Hematopoietic multipotent progenitor cell treated with erythropoietin and hydrocortisone succinate and interleukin-3 and kit ligand, for 8 days (in vitro differentiated cells): ENCODE measurements at places on chromosomes 1 and 21.

DNA sequence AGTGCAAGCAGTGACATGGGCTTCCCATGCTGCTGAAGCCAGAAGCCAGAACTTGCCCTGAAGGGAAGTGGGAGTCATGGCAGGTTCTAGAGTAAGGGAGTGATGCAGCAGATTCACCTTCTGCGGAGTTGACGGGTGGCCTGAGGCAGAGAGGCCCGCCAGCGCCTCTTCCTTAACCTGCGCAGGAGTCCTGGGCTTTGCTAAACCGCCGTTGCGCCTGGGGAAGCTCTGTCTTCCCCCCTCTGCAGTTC, 67.3 kb downstream of the OBSCN start:
- no peak for DNase-seq

- no peak for DNase-seq
Measured at GRCh38 chr1:47623557-47623940, 185.7 kb downstream of the FOXD2 start.

DNA sequence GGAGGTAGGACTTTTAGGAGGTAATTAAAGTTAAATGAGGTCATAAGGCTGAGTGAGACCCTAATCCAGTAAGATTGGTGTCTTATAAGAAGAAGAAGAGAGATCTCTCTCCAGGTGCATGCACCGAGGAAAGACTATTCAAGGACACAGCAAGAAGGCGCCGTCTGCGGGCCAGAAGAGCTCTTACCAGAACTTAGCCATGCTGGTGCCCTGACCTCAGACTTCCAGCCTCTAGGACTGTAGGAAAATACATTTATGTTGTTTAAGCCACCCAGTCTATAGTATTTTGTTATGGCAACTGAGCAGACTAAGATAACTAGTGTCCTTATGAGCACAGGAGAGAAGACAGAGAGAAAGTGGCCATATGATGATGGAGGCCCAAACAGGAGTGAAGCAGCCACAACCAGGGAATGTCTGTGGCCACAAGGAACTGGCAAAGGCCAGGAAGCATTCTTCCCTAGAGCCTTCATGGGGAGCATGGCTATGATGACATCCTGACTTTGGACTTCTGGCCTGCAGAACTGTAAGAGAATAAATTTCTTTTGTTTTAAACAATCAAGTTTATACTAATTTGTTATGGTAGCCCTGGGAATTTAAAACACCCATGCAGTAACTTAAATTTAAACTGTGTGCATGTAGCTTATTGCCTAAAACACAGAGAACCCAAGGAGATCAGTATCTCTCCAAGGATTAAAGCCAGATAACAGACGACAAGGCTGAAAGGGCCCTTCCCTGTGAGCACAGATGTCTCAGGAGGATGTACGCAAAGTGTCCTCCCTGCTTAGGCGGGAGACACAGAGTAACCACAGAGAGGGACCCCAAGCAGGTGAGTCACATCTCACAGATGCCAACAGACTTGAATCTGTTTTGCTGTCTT, 9.9 kb upstream of the CD58 start:
- DNase-seq, result no peak

DNA sequence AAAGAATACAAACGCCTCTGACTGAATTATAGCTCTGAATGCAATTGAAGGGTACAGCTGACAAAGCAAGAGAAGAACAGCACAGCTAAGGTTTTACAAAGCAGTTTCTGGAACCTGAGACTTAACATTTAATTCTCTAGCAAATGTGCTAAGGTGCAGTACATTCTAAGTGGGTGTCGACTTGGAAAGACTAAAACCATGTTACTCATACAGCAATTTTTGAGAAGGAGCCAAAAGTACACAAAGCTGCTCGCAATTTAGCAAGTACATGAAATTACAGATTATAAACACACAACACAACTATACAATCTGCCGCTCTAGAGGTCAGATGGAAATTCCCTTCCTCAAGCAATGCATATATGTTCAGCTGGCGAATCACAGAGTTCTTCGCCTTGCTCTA, 121.9 kb downstream of the TIAM1 start:
- no peak for DNase-seq

- DNase-seq, result no peak
Measured at GRCh38 chr1:22133247-22133930, 9.5 kb downstream of the WNT4 start.

DNA sequence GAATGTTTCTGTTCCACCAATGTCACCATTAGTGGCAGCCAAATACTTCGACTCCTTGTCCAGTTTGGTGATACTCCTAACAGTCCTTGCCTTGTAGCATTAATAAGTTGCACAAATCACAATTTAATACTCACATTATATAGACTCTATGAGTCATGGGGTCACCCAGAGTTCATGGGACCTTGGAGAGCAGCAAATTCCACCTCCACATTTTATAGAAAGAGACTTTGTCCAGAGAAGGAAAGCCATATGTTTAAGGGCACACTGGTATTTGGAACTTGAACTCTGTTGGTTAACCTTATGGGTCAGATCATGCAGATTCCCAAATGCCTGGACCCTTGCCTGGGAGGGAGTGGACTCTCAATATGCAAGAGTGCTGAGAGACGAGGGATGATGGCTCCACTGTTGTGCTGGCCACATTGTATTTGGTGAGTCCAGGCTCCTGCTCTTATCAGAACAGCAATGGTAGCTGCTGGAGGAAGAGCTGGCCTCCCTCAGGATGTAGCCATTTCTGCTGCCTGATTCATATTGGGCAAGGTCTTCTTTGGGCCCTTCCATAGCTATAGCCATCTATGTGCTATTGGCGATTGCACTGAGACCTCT, 30.6 kb downstream of the DNAJC6 start:
- no peak for DNase-seq

DNA sequence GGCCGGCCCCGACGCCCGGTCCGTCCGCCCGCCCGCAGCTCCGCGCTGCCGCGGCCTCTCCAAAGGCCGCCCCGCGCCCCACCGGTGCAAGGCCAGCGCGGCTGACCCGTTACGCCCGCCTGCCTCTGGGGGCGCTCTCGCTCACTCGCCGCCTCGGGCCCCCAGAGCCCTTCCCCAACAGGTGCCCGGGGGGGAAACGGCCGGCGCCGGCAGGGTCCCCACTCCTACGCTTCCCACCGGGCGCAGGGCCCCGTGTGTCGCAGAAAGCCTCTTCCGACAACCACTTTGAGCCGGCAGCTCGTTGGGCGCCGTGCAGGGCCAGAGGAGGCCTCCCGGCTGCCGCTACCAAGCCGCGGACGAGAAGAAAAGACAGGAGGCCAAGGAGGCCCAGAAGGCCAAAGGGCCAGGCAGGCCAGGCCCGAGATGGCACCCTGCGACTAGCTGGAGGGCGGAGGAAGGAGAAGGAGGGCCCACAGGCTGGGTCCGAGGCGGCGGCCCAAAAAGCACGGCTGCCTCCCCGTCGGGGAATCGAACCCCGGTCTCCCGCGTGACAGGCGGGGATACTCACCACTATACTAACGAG, 64.9 kb upstream of the FCGR2A start:
- peak; percentile 75 for DNase-seq

- no peak for DNase-seq
Measured at GRCh38 chr1:9294910-9295636, 2.4 kb downstream of the SPSB1 start.

DNA sequence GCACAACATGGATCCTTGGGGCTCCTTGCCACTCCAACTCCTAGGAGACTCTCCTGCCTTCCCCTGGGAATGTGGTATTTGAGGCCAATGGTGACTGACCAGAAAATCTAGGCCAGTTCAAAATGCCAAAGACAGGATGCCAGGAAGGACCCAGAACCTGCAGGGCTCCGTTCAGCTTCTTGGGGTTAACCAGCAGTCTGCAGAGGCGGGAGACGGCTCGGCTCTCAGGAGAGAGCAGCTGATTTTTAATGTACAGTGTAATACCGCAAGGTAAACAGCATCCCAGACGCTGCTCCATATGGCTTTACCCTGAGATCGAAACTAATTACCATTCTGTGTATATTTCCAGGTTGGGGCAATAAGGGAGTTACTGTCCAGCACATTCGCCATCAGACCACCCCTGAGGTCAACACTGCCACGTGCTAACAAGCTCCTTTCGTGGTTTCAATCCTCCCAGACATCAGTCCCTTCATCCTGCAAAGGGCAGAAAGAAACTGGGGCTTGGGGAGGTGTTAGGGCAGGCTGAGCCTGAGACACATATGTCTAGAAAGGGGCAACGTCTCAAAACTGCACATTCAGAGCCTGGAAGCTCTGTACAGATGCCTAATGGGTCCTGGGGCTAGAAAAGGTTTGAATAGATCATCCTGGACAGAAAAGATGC, 16.7 kb downstream of the ITPKB start:
- DNase-seq, result no peak

GRCh38 chr1:17183388-17184160, 21.4 kb upstream of the PADI1 start:
- no peak for DNase-seq

DNA sequence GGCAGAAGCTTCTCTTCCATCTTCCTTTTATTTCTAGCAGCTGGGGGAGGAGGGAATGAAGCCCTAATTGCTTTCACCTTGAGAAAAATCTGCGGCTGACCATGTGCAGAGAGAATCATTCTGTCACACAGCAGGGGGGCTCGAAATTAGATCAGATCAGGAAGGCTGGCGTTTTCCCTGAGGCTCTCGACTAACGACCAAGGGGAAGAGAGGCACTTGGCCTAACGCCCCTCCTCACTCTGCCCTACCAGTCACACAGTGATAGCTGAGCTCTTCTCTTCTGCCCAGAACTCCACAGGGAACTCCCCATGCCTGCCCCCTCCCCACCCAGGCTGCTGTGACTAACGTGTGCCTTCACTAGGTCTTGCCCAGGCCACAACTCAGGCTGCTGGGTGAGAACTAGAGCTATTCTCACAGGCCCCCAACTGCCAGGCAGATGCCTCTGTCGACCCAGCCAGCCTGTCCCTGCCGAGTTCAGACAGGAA, 26.5 kb upstream of the KHDRBS1 start:
- DNase-seq, result no peak

DNA sequence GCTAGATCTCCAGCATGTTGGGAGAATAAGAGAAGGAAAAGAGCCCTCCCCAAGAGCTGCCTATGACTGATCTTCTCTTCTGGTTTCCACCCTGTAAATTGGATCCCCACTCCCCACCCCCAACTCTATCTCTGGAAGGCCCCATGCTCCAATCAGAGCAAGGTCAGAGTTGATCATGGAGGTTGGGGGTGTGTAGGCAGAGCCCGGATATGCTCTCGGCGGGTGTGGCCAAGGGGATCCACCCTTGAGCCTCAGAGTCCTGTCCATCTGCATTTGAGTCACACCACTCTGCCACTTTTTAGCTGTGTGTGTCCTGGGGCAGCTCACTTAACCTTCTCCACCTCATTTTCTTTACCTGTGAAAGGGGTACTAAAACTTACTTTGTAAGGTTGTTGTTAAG, 79.5 kb downstream of the NAV1 start:
- DNase-seq, result no peak

GRCh38 chr1:55034476-55035133, 4.7 kb upstream of the PCSK9 start:
- DNase-seq, result no peak

DNA sequence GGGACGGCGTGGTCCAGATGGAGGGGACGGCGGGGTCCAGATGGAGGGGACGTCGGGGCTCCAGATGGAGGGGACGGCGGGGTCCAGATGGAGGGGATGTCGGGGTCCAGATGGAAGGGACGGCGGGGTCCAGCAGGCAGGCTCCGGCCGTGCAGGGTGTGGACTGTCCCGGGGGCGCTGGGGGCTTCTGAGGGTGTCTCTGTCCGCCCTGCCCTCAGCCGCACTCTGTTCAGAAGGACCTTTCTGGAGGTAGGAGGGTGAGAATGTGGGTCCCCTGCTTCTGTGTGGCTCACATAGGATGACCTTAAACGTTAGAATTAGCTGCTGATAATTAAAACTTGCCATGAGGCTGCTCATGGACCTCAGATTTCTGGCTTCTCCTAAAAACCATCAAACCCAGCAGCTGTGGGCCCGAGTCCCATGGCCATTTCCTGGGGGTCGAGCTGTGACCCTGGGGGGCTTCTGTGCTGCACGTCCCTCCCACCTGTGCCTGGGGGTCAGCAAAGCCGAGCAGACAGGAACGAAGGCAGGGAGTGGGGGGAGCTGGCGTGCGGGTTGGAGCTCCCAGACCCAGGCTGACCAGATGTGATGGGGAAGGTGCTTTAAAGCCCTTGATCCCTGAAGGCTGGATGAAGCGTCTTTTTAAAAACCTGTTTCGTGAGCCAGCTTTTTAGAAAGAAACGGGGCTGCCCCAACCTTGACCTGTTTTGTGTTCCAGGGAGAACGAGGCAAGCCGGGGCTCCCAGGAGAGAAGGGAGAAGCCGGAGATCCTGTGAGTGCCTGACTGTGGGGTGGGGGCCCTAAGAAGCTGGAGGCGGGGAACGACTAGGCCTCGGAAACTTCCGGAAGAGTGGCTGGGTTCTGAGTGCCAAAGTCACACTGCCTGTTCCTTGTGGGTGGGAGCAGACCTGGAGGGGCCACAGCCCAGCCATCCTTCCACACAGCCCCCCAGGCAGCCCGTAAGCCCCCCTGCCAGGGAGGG, 7.1 kb downstream of the COL6A1 start:
- DNase-seq, result no peak

GRCh38 chr21:29178926-29179325, 48.5 kb downstream of the MAP3K7CL start:
- DNase-seq, result no peak

- DNase-seq, result no peak
Measured at GRCh38 chr1:111647736-111648135, 28.1 kb downstream of the RAP1A start.

DNA sequence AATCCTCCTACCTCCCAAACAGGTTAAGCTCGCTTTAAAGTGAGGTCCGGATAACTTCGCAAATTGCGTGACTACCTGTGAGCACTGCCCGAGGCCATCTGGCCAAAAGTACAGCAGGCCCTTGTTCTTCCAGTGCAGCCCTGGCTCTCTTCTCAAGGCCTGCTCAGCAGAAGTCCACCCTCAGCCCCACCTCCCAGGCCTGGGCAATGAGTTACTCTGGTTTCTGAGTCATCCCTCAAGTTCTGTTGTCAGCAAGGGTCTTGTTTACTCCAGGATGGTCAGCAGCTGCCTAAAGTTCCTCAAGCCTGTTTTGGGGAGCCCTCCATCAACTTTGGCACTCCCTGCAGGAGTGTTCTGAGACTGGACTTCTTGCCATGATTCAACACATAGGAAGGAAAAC, 101.7 kb downstream of the BCAR3 start:
- no peak for DNase-seq

- no peak for DNase-seq
Measured at GRCh38 chr1:233587958-233588799, 25.7 kb upstream of the KCNK1 start.

DNA sequence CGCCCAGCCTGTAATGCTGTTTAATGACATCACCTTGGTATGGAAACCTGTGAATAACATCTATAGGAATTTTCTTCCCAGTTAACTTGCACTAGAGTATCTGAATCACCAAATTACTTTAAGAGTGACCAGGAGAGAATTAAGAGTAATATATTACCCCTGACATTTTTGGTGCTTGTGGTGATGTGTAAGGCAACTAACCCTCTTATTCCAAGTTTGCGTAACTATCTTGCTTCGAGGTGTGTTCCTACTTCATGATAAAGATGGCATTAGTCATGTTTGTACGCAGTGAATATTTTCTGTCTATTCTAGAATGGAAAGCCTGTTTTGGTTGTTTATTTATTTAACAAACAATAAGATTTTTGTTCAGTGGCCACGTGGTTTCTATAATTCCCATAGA, 131.3 kb downstream of the ZP4 start:
- no peak for DNase-seq
